ENCODE measurements at places on chromosomes 7 and 10. TPM values are rescaled to one million over a fixed set of nuclear protein-coding genes. Genes with fewer than 3 reads are reported as not detected.

DNA sequence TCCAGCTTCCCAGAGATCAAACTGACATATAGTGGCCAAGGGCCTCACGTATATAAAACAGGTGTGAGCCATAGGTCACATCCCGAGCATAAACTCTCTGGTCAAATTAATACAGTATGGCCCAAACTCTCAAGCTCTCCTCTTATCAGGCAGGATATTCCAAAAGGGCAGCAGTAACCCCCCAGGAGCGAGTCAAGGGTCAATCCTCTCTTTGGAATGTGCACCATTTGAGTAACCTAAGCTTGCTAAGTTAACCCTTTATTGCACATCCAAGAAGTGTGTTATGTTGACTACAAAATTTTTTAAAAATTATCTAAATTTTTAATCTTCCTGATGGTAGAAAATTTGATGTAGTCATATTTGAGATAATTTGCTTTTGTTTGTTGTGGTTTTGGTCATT, 4.5 kb upstream of the TRIM24 start:
- no peak for DNase-seq

DNA sequence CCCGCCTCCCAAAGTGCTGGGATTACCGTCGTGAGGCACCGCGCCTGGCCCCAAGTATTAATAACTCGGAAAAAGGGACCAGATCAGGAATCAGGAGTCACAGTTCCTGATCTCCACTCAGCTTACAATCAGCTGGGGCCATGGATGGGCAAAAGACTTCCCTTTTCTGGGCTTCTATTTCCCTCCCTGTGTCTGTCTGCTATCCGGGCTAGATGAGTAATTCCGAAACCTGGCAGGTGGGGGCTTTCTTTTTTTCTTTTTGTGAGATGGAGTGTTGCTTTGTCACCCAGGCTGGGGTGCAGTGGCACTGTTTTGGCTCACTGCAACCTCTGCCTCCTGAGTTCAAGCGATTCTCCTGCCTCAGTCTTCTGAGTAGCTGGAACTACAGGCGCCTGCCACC, 11.6 kb downstream of the RPS24 start:
- no peak for DNase-seq

DNA sequence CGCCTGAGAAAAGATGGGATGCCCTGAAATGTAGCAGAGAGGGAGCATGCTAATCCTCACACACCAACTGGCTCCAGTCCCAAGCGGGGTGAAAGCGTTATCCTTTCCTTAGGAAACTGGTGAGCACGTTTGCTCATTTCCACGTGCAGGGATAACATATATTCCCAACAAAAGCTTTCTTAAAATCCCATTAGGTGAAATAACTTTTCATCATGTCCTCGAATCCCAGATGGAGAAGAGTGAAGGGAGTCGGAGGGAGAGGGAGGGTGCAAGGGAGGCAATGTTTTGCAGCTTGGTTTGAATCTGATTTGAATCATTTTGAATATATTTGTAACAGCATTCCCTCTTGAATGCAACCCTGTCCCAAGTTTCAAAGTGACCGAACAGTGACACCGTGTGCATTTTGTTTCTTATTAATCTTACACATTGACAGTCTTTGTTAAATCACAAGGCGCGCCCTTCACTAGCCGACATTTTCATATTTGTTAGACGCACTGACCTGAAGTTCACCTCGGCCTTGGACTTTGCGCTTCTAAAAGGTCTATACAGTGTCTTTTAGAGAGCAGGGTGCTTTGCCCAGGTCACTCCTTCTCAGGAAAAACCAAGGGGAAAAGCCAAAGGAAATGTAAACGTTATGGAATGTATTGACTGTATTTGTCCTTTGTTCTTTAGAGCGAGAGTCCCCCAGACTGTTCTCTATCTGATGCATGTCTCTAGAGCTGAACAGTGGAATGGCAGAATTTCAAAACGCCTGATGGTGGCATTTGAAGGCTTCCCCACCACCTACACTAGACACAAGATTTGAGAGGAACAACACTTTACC, 3.1 kb upstream of the HOXA4 start:
- no peak for DNase-seq

GRCh38 chr10:109591601-109592000, 331.7 kb downstream of the XPNPEP1 start:
- no peak for DNase-seq

The AVPI1 gene
- total RNA-seq, result 2.2 TPM

The SEC23IP gene
- total RNA-seq, result 59.5 TPM

The NKX2-3 gene
- total RNA-seq, result not detected

The CDHR3 gene
- 0.71 TPM for total RNA-seq

All from activated naive CD4-positive, alpha-beta T cell treated with anti-CD3 and anti-CD28 coated beads, Interleukin-2, amount 50 U/mL, for 72 hours (primary cell).